ENCODE measurements at places on chromosomes 5 and 9.

- DNase-seq = no peak
Observed at GRCh38 chr9:127313042-127313560, 48.5 kb downstream of the GARNL3 start.

- no peak for DNase-seq
Observed at GRCh38 chr5:132238169-132238744, 10.6 kb upstream of the P4HA2 start.

GRCh38 chr5:128156521-128156920 is 73.0 kb downstream of the SLC12A2 start:
- DNase-seq = no peak

- no peak for DNase-seq
Observed at GRCh38 chr5:145090115-145090514, 745.0 kb downstream of the PRELID2 start.

DNA sequence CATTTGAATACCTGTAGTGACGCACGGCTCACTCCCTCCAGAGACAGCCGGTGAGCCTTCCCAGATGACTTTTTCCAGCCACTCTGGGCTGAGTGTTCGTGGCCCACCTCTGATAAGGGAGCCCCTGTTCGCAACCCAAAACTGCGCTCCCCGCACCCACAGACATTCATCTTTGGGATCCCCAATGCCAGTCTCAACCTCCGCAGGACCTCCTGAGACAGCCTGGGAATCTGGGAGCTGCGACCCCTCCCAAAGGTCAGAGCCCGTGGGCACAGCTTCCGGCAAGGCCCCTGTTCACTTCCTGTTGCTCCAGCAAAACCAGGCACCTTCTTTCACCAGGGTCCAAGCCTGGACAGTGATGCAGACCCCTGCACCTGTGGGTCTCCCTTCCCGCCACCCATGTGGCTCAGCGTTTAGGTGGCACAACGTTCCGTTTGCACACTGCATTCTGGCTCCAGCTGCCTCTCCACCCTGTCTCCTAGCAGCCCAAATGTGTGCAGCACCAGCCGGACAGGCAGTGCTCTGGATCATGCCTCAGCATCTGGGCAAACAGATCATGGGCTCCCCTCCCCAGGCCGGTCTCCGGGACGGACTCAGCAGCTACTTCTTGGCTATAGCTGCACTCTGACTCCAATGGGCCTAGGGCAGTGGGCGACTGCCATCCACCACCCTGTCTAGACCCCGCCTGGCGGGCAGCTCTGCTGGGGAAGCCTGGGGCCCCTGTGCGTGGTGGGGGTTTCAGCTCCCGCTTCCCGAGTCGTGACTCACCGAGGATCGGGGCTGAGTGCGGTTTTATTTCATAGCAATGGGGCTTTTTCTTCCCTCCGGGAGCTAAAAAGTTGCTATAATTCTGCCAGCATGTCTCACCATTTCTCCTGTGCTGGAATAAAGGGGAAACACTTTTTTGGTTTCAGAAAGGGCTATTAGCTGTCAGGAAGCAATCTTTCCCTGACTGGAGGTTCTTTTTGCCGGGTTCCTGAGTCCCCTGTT is 156.0 kb downstream of the OLFM1 start:
- no peak for DNase-seq

GRCh38 chr9:131402073-131402472 is 8.2 kb downstream of the PRRC2B start:
- DNase-seq = no peak

GRCh38 chr5:6723122-6723815 is 10.0 kb downstream of the TENT4A start:
- no peak for DNase-seq

DNA sequence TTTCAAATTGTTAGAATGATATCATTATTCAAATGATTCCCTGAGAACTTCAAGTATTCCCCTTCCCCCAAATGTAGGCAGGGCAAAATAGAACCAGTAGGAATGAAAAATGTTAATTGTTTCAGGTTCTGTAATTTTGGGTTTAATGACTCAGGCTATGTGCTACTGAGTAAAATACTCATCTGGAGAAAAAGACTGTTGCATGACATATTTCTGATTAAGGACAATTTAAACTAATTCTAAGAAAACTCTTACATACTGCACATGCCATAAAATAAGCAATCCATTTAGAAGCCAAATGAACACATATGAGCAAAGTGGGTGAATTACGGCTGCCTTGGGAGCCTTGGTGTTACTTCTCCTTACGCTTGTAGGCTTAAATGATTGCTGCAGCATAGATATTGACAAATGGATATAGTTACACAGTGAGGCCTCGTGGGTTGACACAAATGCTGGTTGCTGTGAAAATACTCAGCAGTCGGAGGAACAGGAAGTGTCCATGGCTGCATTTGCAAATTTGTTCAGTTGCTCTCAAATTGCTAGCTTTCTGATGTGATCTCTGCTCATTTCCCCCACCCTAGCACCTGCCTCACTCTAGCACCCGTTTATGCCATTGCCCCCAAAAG is 174.9 kb upstream of the DMAC1 start:
- no peak for DNase-seq

GRCh38 chr5:93034621-93035590 is 546.1 kb downstream of the NR2F1-AS1 start:
- DNase-seq = peak; percentile 67

DNA sequence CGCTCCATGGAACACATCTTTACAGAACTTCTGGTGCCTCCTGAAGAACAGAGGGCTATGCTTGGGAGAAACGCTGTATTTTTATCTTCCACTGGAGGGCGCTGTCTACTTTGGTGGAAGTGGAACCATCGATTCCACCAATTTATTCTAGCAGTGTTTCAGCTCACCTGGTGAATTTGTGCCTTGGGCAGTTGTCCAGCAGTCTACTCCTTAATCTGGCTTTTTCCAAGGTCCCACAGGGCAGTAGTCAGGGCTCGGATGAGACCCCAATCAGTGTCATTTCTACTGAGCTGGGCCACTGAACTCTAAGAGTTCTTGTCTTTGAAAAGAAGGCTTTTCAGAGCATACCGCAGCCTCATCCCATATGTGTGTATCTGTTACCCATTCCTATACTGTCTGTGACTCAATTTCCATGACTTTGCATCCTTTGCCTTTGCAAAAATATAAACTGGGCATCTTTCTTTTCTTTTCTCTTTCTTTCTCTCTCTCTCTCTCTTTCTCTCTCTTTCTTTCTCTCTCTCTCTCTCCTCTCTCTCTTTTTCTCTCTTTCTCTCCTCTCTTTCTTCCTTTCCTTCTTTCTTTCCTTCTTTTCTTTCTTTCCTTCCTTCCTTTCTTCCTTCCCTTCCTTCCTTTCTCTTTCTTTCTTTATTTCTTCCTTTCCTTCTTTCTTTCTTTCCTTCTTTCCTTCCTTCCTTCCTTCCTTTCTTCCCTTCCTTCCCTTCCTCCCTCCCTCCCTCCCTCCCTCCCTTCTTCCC is 138.4 kb upstream of the ZNF618 start:
- peak; percentile 77 for DNase-seq

GRCh38 chr5:118461436-118461835 is 526.9 kb downstream of the DTWD2 start:
- DNase-seq = no peak

DNA sequence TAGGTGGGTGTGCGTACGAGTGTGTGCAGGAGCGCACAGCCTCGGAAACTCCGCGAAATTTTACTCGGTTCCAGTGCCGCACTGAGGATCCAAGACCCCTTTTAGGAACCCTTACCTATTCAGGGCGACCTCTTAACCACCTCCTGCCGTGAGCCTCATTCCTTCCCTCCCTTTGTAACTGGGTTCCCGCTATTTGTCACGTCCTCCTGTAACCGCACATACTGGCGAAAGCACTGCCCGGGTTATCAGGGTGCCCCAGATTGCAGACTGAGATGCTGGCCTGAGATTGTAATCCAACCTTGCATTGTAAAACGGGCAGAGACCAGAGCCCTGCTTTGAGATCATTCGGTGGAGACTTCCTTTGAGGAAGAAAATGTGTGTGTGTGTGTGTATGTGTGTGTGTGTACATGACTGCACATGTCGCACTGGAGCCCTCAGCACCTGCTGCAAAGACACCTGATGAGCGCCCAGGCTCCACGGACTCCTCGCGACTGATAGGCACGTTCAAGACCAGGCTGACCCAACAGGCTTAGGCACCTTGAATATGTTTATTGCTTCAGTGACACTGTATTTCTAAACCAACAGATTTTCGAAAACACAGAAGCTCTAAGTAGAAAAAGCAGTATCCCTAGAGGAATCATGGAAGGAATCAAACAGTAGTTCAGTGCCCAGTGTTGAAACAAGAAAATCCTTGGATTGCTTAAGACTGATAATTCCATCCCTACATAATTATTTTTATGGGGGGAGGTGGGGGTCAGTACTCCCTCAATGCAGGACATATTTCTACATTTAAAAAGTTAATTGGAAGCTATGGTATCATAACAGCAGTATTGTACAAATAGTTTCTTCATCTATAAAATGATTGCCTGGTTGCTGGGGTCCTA is 86.5 kb upstream of the TNFAIP8 start:
- DNase-seq = peak; percentile 29

DNA sequence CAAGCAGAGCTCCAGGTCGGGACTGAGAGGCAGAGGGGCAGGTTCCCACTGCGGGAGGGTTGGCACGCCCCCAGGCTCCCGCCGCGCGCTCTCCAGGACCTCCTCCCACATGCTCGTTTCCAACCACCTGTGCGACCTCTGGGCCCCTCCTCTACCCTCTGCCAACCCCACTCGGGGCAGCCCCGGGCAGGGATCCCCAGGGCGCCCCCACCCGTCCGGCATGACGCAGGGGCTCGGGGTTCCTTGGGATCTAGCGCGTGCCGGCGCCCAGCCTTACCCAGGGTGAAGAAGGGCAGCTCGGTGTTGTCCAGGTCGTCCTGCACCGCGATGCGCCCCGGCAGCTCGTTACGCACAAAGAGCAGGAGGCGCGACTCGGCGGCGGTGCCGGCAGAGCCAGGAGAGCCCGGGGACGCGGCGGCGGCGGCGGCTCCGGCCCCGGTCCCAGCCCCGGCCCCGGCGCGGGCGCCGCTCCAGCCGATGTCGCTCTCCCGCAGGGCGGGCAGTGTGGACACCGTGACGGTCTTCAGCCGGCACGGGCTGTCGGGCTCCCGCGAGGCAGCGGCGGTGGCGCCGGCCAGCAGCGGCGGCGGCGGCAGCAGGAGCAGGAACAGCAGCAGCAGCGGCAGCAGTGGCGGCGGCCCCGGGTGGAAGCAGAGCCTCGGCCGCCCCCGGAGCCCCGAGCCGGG is 494 bp downstream of the ASTN2 start:
- DNase-seq = no peak

GRCh38 chr9:11755951-11756350 is 937.2 kb upstream of the TYRP1 start:
- no peak for DNase-seq

DNA sequence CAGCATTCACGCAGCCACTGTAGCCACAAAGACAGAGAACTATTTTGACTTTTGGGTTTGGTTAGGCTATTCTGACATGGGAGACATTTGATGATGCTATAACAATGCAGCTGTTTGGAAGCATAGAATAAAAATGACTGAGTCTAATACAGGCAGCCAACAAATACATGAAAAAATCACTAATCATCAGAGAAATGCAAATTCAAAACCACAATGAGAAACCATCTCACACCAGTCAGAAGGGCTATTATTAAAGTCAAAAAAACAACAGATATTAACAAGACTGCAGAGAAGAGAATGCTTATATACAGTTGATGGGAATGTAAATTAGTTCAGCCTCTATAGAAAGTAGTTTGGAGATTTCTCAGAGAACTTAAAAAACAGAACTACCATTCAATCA is 107.1 kb upstream of the POC5 start:
- no peak for DNase-seq

- no peak for DNase-seq
Observed at GRCh38 chr5:119286511-119287488, 69.0 kb upstream of the TNFAIP8 start.

DNA sequence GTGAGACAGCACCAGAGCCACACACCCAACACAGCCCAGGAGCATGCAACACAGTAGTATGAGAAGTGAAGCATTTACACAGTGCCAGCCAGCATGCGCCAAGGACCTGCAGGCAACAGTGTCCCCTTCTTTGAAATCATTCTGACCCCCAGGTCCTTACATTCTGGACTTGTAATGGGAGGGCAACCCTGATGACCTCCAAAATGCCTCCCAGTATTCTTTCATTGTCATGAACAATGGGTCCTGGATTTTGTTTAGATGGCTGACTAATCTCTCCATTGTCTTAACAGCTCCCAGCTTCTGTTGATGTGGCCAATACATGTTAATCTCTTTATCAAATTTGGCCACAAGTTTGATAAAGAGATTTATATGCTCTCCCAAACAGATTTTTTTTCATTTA is 417.1 kb downstream of the DMRTA1 start:
- DNase-seq = no peak

- no peak for DNase-seq
Observed at GRCh38 chr9:84828046-84828445, 158.5 kb downstream of the NTRK2 start.

DNA sequence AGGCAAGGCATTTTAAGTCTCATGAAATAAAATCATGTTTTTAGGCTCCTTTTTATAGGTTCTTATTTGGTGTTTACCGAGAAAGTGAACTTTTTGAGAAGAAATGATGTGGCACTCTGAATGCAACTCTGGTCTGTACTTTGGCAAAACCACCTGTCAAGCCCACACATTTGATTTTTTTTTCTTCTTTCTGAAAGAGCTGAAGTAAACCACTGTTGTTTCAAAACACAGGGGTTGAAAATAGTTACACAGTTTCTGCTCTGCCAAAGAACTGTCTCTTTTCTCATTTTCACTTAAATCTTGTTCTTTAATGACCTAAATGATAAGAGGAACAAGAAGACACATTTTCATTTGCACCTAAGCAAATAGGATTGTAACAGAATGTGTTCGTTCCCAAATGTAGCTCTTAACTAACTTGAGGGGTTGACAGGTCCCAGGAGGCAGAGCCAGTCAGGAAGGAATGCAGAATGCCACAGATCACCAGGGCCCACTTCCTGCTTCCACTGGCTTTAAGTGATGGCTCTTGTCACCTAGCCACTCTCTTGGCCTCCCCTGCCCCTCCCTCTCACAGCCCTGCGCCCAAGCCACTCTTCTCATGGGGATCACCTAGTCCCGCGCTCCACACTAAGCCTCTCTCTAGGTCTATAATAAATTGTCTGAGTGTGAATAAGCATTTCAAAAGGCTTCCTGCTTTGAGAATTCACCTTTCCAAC is 47.3 kb downstream of the MED27 start:
- DNase-seq = no peak

GRCh38 chr5:65946198-65946745 is 19.9 kb downstream of the ERBIN start:
- no peak for DNase-seq

DNA sequence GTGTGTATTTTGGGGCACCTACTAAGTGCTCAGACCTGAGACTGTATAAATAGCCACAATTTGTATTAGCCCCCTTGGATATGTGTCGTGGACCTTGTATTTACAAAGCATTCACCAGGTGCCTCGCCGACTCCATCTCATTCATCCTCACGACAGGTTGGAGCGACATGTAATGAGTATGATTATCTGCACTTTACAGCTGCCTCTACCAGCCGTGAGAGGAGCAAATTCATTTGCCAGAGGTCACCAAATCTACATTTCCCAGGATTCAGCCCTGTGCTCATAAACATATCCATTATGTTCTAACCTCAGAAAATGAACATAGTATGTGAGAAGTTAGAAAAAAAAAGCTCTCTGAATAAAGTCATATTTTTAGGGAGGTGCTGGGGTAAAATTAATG is 167.4 kb downstream of the ZDHHC21 start:
- DNase-seq = no peak
